ENCODE measurements at places on chromosomes 12 and 14.

DNA sequence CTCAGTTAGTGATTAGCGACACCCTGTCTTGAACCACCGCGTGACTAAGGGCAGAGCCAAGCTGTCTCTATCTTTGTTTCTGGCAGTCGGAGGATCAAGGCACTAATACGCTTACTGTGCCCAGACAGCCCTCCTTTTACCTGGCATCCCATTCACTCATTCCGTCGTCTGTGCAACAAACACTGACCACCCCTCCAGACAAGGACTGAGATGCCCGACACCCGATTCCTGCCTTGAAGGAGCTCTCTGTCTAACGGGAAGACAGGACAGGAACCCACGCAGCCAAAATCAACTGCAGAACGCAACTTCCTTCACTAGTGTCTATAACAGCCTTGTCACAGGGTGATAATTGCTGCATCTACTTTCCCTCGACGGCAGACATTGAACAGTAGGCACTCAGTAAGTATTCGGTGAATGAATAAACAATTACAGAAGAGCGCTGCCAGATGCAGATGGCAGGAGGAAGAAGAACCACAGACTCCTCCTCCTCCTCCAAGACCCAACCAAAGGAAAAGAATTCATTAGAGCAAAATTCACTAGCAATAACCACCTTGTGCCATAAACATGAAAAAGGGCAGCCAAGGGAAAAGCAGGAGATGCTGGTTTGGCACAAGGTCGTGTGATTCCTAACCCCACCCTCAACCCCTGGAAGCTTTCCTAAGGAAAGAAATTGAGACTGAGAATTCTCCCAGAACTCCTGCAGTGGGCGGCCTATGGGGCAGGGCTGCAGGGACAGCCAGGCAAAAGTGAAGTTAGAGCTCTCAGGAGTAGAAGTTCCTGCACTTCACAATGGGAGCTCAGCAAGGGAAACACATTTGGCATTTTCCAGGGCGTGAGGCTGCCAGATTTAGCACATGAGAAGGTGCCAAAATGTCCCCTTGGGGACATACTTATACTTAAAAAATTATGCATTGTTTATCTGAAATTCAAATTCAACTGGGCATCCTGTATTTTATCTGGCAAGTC, 186.6 kb upstream of the DIO3 start:
- no peak for DNase-seq

DNA sequence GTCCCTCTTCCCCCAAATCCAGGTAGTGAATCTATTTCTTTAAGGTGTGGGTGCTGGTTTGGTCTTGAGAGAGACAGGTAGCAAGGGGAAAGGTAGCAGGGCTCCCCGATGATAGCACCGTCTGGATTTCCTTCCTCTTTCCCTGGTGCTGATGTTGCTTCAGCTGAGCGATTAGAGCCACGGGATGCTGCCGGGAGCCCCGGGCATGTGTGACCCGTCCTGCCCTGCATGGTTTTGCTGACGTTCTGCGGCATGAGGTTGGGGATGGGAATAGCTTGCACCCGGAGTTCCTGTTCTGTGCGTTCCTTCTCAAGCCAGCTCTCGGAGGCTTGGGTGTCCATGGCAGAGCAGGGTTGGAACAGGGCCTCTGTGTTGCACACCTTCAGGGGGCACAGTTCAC, 107.3 kb downstream of the TSPAN9 start:
- DNase-seq, result no peak

DNA sequence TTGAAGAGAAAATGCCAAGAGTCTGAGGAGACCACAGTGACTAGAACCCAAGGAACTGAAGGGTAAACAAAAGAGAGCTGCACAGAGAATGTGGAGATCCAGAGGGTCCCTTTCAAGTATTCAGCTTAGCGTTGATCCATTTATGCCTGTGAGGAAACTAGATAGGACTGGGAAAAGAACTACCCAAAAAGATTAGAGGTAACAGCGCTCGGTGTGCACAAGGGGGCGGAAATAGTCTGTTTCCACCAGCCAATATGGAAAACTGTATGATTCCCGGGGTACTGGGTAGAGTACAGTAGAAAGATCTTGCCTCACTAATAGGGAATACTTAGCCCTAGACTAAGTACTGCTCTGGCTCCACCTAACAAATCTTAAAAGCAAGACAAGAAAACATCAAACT, 135.5 kb downstream of the DPF3 start:
- DNase-seq, result no peak

GRCh38 chr14:26887847-26888246, 290.0 kb upstream of the NOVA1 start:
- DNase-seq, result no peak

DNA sequence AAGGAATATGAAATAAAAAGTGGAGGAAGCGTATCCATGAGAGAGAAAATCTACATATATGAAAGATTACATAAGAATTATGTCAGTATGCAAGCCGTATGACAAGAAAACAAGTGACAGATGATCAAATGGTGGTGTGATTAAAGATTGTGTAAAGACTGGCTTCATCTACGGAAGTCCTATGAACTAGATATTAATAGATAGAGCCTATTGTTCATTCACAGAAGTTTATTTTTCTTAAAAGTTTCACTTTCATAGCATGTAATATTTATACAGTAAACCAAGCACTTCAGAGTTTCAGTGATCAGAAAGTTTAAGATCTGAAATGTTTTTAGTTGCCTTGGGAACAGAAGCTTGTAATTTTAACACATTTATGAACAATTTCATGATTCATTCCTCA, 84.5 kb downstream of the VRK1 start:
- no peak for DNase-seq

GRCh38 chr14:61699027-61699426, 3.7 kb downstream of the HIF1A start:
- DNase-seq, result no peak

GRCh38 chr12:117134059-117134458, 34.8 kb upstream of the TESC start:
- DNase-seq, result peak; percentile 44

- DNase-seq, result peak; percentile 62
Observed at GRCh38 chr12:84842406-84843013, 70.1 kb downstream of the SLC6A15 start.

- DNase-seq, result no peak
Observed at GRCh38 chr14:93302688-93303581, 29.9 kb downstream of the BTBD7 start.

DNA sequence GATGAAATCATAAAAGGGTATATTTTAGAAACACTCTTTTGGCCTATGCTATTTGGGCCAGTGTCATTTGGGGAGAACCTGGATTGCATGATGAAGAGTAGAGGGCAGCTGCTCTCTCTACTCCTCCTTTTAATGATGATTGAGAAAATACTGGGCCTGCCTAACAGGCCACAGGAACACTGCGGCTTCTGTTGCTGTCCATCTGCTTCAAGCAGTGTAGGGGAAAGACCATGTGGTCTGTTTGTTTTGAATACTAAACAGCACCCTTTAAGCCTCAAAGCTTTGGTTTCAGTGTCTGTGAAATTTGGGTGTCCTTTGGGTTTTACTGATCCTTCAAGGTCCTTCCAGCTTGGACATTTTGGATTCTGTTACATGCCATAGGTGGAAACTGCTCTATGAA, 78.0 kb downstream of the TTC6 start:
- DNase-seq, result no peak

GRCh38 chr14:68786491-68787091, 6.3 kb downstream of the ZFP36L1 start:
- peak; percentile 74 for DNase-seq

DNA sequence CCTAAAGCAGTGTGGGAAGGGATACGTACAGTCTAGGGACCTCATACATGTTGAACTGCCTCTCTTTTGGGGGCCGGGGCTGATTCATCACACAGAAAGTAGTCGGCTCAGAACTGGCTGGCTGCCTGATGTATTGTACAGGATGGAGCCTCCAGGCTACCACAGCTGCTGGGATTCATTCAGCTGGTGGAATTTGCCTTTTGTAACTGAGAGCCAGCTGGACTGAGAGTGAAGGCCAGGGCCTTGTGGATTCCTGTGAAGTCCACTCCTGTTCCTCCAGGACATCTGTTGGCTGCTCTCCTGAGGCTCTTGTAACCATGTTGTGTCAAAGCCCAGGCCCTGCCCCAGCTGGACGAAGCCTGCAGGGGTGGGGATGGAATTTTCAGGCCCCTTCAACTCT, 116.3 kb upstream of the PRICKLE1 start:
- peak; percentile 87 for DNase-seq

GRCh38 chr12:58321414-58321813, 380.0 kb downstream of the ATP23 start:
- no peak for DNase-seq

DNA sequence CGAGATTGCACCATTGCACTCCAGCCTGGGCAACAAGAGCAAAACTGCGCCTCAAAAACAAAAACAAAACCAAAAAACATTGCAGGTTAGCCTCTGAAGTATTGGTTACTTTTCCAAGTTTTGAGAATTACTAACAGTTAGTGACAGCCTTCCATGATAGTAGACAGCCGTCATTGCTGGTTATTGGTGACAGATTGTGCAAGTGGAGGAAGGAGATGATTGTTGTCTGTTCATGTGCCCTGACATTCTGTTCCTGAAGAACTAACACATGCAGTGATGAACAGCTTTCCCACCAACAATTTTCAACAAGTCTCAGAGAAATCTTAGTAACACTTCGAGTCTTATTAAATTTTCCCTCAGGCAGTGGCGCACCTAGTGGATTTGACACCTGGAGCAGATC, 89.3 kb upstream of the NAP1L1 start:
- no peak for DNase-seq

GRCh38 chr14:50082784-50083466, 33.4 kb downstream of the VCPKMT start:
- DNase-seq, result no peak

GRCh38 chr12:52014567-52015530, 8.1 kb downstream of the TAMALIN start:
- no peak for DNase-seq

- DNase-seq, result no peak
Observed at GRCh38 chr14:70943838-70944237, 36.6 kb downstream of the PCNX1 start.

DNA sequence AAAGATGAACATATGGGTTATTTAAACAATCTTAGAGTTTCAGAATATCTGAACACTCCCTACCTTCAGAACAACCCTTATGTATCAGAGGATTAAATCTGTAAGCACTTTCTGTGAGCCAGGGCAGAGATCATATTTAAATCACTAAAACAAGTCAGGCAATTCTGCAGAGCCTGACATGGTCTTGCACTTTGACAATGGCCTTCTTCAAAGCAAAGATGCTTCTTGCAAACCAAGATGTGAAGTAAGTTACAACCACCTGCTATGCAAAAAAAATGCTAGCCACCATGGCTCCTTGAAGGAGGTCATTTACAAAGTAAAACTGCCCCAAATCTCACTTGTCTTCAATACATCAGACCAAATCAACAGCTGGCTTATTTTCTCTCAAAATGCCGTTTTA, 3.2 kb downstream of the PPP1CC start:
- no peak for DNase-seq

DNA sequence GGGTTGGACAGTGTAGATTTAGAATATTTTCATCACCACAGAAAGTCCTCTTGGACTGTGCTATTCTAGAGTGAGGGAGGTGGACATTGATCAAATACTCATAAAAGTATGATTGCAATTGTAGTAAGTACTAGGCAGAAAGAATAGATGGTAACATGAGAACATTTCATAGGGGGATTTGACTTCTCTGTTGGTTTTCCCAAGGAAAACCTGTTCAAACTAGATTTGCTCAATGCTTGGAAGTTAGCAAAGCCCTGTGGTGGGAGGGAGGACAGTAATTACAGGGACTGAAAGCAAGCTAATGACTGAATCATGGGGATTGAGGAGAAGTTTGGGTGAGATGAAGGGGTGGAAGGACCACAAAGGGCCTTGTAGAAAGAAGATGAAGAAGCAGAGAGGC, 24.4 kb upstream of the EID3 start:
- DNase-seq, result peak; percentile 27

- no peak for DNase-seq
Observed at GRCh38 chr12:38480594-38480993, 164.0 kb downstream of the ALG10B start.

DNA sequence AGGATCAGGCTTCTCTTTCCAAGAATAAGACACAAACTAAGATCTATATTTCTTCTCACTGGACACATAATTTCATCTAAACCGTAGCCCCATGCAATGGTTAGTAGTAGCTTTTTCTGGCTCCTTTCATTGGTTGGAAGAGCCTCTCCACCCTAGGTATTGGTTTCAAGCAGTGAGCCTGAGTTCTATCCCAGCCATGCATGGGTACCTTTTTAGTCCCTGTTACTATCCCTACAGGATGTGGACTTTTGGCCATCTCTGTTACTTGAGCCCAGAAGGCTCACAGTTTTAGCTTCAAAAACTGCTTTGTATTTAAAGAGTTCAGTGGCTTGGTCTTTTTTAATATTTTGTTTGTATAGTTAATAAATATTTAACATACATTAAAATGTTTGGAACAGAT, 16.1 kb downstream of the PPM1A start:
- no peak for DNase-seq

- peak; percentile 93 for DNase-seq
Observed at GRCh38 chr12:15662303-15662980, 126.7 kb downstream of the EPS8 start.

DNA sequence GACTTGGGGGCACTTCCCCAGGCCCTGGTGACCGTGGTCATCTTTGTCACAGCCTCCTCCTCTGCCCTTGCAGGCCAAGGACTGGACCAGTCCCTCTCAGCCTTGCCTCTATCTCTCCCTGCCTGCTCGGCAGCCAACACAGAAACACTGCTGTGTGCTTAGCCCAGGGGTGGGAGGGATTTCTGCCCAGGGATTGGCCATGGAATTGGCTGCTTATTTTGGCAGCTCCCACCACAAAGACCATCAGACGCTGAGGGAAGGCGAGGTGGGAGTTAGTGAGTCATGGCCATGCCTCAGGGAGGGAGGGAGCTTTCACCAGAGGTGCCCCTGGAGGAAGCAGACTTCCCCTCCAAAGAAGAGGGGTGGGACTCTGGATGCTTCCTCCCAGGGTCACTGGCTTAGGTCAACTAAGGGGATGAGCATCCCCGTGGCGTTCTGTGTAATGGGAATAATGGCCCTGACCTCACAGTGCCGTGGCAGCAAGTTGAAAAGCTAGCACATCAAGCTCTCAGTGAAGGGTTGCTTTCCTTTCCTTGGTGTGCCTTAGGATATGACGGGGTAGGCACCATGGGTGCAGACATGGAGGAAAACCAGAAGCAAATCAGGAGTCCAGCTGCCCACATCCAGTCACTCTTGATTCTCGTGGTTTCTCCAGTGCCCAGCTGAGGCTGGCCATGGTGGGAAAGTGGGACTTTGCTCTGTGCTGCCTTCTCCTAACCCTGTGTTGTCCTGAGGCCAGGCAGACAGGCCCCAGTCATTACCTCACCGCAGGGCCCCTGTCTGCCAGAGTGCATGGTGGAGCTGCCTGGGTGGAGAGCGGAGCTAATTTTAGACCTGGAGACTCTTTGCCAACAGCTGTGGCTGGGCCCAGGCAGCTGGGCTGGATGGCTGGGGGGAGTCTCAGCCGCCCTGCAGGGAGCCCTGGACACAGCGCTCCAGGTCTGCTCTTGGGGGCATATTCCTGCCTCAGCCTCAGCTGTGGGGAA, 21.4 kb downstream of the B4GALNT3 start:
- DNase-seq, result peak; percentile 17

GRCh38 chr12:127263621-127264020, 1003.3 kb upstream of the TMEM132C start:
- DNase-seq, result peak; percentile 63

- peak; percentile 28 for DNase-seq
Observed at GRCh38 chr12:106643000-106643399, 60.2 kb downstream of the RFX4 start.

GRCh38 chr14:58788655-58789503, 151.1 kb downstream of the DACT1 start:
- DNase-seq, result no peak

All from EH (cell line).